Renal pelvis (tissue), 12 donors: ENCODE measurements at places on chromosomes 5 and 9.

DNA sequence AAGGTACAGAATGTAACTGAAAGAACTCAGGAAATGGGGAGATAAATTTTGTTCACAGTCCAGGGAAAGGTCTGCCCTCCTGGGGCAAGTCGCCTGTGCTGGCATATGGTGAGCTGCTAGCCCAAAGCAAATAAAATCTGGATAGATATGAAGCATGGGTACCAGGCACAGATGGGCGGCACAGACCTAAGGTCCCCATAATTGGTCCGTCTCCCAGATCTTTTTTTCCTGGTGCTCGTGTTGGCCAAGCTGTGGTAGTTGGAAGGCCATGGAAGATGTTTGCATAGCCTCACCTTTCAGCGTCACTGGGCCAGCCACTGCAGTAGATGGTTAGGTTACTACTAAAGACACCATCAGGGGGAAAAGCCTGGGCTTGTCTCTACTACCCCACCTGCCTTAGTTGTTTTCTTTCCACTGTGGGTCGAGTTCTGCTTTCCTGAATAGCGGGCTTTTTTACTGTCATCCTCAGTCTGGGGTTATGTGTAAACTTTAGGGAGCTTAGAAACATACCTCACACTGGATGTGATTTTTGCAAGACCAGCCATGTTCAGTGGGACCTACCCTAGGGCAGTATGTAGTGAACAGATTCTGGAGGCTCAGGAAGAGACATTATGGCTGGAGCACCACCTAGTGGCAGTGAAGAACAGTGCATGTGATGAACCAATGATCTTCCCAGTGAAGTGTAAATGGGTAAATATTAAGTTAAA is 24.2 kb upstream of the GLRX start:
- peak; percentile 63 for DNase-seq

DNA sequence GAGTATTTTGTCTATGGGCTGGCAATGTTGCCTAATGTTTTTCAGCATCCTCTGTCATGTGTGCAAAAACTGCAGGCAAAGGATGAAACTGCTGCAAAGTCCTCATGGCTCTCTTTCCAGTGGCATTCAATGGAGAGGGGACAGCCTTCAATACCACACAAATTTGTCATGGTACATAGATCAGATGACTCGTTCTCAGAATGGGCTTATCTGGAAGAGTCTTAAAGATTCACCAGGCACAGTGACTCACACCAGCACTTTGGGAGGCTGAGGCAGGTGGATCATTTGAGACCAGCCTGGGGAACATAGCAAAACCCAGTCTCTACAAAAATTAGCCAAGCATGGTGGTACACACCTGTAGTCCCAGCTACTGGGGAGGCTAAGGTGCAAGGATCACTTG is 5.3 kb downstream of the CDKN2AIPNL start:
- no peak for DNase-seq

- DNase-seq = peak; percentile 21
Observed at GRCh38 chr9:80699511-80699998, 989.8 kb downstream of the TLE1 start.

DNA sequence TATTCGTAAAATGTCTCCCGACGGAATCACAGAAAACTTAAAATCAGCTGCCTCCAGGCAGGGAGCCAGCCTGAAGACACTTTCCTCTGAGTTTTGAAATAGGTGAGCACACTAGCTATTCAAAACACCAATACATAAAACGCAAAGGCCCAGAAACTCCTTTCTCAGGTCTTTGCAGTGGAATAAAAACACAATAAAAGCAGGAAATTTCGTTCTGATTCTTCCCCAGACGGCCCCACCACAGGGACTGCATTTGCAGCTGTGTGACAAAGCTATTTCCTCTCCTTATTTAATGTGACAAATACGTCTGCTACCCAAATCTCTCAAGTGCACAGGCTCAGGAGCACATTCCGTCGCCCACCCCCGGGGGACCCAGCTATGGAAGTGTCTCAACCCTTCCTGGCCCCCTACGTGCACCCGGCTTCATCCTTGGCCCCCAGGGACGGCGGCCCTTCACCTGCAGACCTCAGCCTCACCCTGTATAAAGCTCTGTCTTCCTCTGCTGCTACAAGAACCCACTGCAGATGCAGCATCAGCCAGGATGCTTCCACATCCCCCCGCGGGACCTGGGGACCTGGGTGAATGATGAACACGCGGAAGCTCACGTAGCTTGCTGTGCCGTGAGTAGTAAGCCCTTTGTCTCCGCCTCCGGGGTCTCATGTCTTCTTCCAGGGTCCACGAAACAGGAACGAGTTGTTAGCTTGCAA is 24.9 kb downstream of the AHRR start:
- no peak for DNase-seq

DNA sequence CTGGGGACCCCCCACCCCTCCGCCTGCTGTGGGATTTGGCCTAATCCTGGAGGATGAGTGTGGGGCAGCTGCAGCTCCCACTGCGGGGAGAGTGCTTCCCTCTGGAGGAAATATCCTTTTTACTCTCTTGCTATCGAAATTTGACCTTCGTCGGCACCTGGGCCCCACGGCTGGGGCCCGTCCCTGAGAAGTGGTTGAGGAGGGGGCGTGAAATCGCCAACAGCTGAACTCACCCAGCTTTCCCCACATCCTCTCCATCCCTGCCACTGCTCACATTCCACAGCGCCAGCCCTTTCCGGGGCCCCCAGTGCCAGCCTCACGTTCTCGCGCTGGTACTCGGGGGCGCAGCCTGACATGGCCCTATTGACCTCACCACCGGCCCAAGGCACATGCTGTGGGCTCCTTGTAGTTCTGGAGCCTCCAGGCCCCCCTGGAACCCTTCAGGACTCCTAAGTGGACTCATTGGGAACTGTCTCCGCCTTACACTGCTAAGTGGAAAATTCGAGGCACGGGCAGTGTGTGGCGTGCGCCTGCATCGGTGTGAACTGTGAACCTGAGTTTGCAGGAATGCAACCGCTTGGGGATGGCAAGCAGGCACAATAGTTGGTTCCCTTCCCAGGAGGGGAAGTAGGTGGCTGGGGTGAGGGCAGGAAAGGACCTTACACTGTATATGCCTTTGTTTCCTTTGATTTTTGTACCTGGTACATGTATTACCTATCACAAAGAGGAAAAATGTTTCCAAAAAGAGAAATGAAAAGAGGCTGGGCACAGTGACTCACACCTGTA is 19.2 kb downstream of the FGFR4 start:
- no peak for DNase-seq

DNA sequence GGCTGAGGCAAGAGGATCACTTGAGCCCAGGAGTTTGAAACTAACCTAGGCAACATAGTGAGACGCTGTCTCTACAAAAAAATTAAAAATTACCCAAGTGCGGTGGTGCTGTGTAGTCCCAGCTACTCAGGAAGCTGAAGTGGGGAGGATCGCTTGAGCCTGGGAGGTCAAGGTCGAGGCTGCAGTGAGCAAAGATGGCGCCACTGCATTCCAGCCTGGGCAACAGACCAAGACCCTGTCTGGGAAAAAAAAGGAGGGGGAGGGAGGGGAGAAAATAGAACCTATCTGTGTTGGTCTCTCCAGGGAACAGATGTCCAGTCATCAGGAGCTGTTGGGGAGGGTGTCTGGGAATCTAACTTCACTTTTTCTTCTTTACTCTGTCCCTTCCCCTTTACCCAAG is 24.3 kb downstream of the MAT2B start:
- no peak for DNase-seq

GRCh38 chr9:133002147-133003070 is 23.9 kb downstream of the GFI1B start:
- DNase-seq = no peak

DNA sequence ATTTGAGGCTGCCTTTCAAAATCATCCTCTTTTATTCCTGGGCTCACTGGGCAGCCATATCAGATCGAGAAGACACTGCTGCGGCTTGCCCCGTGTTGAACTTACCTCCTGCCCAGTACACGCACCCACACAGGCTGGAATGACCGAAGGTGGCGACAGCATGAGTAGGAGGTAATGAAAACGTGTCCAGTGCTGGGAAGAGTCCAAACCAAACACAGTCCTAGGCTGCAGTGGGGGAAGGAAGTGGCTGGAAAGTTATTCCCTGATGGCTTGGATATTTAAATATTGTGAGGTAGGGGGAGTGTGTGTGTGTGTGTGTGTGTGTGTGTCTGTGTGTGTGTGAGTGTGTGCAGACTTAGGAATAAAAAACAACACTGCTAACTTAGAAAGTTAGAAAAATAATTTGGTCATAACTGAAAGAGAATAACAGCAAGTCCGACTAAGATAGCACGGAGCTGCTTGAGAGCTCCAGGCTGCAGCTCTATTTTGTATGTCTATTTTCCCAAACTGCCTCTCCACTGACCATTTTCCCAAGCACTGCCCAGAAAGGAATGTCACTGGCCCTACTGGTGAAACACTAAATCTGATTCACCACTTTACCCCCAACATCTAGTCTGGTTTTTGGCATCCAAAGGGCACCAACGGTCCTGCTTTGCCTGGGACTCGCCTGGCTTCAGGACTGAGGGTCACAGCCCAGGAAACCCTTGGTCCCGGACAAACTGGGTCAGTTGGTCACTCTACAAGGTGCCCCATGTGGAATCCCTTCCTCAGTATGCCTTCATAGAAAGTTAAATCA is 41.2 kb downstream of the ANKH start:
- DNase-seq = no peak

GRCh38 chr5:66603881-66604280 is 7.7 kb downstream of the MAST4 start:
- DNase-seq = no peak

DNA sequence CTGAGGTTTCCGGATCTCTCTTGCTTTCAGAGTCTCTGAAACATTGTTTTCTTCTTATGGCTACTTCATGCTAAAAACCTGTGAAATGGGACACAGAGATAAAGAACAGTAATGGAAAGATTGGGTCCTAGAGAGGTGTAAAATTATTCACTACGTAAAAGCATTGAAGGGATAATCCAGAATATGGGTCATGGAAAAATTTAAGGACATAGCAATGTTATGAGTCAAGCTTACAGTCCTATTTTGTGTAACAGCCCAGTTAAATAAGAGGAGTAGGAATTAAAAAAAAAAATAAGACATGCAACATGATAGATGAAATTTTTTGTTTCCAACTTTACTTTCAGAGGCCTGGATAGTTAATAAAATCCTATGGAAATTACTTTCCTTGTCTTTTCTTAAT is 61.9 kb upstream of the ELL2 start:
- DNase-seq = no peak
